ENCODE measurements at places on chromosomes 11 and 22. TPM values are rescaled to one million over a fixed set of nuclear protein-coding genes. Genes with fewer than 3 reads are reported as not detected.

The MMP3 gene
- polyA plus RNA-seq, result not detected

The PANX1 gene
- 6.8 TPM for polyA plus RNA-seq

The SPON1 gene
- polyA plus RNA-seq, result 0.72 TPM

The IGSF9B gene
- polyA plus RNA-seq, result 0.07 TPM

The TRIM44 gene
- 10.2 TPM for polyA plus RNA-seq

The FIBIN gene
- polyA plus RNA-seq, result 2.0 TPM

The TMEM151A gene
- polyA plus RNA-seq, result 0.13 TPM

The BMAL1 gene
- 17.7 TPM for polyA plus RNA-seq

The DDI1 gene
- polyA plus RNA-seq, result not detected

The OR5W2 gene
- polyA plus RNA-seq, result not detected

The ZBTB16 gene
- polyA plus RNA-seq, result 18.7 TPM

The SAA4 gene
- polyA plus RNA-seq, result 1,462 TPM

The EIF3D gene
- polyA plus RNA-seq, result 54.6 TPM

The FERMT3 gene
- 3.4 TPM for polyA plus RNA-seq

The LUZP2 gene
- not detected for polyA plus RNA-seq

The APOBEC3F gene
- 1.6 TPM for polyA plus RNA-seq

The SPTBN2 gene
- 12.2 TPM for polyA plus RNA-seq

The USH1C gene
- 0.33 TPM for polyA plus RNA-seq

The CTTN gene
- polyA plus RNA-seq, result 51.6 TPM

The PRG3 gene
- 0.22 TPM for polyA plus RNA-seq

The ARHGAP8 gene
- 0.58 TPM for polyA plus RNA-seq
